ENCODE measurements at places on chromosomes 3 and 15.
A peak's percentile ranks its signal among the peaks of the same experiment; 100 is the strongest.

DNA sequence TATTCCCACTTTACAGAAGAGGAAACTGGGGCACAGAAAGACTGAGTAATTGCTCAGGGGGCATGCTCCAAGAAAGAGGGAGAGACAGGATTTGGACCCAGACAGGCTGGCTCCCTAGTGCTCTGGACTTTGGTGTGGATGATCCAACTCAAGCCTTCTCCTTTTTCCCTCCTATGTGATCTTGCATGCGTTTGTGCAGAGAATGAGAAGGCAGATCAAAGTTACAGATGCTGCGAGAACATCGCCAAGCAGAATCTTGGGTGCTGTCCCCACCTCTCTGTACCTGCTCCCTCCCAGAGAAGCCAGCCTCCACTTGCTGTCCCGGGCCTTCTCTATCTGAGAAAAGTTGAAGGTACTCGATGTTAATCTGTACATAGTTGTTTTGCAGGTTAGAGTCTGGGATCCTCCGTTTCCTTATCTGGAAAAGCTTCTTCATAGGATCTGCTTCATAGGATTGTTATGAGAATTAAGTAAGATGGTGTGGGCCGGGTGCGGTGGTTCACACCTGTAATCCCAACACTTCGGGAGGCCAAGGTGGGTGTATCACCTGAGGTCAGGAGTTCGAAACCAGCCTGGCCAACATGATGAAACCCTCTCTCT, 10.2 kb downstream of the GNB5 start:
- DNase-seq = no peak
- no peaks in the 10 kb centered on the region for H3K36me3 ChIP-seq
- no peaks in the 10 kb centered on the region for H3K27me3 ChIP-seq
- H3K4me1 ChIP-seq = peaks cover 49% of the 10 kb centered on the region
- no peak overlapping the region for H3K27ac ChIP-seq
- H3K4me3 ChIP-seq = peak overlapping the region; percentile 97

GRCh38 chr3:172915911-172916514, 165.5 kb downstream of the ECT2 start:
- no peak for DNase-seq
- no peaks in the 10 kb centered on the region for H3K36me3 ChIP-seq

DNA sequence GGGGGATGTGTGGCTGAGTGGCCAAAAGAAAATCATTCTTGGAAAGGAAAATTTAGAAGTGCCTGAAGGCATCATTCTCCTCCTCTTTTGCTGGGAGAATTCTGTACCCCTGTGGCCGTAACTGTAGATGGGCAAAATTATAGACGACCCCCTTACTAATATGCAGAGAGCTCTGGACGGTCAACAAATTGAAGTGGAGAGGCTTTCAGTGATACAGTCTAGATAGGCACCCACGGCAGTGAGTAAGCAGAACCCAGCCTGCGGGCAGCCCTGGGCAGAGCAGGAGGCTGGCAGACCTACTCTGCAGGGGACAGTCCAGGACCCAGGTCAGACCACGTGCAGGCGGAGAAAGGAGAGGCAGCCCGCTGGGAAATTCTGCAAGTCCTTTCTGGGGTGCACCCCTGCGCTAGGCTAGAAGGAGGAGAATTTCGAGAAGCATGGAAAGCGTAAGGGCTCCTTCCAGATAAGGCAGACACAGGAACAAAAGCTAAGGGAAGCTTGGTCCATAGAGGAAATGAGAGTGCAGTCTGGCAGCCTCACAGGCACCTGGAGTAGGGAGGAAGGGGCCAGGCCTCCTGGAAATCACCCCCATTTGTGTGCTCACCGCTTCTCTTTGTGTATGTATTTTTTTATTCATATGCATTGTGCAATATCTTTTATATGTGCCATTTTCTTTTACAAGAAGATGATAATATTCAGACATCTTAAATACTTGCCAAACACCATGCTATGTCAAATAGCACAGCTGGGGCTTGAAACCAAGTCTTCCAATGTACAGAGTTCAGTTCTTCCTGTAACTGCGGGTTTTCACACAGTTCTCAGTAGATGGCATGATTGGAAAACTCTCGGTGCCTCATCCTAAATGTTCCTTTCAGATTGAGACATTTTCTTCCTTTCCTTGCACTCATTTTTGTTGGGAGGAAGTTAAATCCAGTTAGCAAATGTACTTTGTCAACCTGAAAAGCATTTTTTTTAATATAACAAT, 40.2 kb downstream of the LRRK1 start:
- no peaks in the 10 kb centered on the region for H3K27me3 ChIP-seq
- H3K4me1 ChIP-seq = no peaks in the 10 kb centered on the region
- H3K4me3 ChIP-seq = no peak overlapping the region
- no peaks in the 10 kb centered on the region for H3K36me3 ChIP-seq

- H3K27ac ChIP-seq = peak overlapping the region; percentile 4
- H3K27me3 ChIP-seq = no peaks in the 10 kb centered on the region
- no peaks in the 10 kb centered on the region for H3K4me1 ChIP-seq
- DNase-seq = no peak
- peaks cover 8% of the 10 kb centered on the region for H3K36me3 ChIP-seq
- no peak overlapping the region for H3K4me3 ChIP-seq
These were observed 19.5 kb downstream of the TKT start for GRCh38 chr3:53236112-53236841.

- peaks cover 8% of the 10 kb centered on the region for H3K36me3 ChIP-seq
- peaks cover 12% of the 10 kb centered on the region for H3K4me1 ChIP-seq
These were observed 204.4 kb downstream of the FAM43A start for GRCh38 chr3:194890091-194890490.

DNA sequence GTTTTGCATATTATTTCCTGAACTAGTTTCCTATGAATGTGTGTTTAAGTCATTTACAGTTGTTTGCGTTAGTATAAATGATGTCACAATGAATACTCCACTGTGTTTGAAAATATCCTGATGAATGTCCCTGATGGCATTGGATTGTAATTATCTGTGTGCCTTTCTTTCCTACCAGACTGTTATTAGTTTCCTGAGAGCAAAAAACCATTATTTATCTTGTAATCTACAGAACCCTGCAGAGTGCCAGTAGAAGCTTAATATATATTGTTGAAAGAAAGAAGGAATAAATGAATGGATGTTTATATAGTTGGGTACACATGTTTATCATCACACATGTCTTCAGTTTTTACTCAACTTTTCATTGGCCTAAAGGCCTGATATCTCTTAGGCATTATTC, 312.6 kb downstream of the AGBL1 start:
- H3K4me1 ChIP-seq = no peaks in the 10 kb centered on the region
- H3K27ac ChIP-seq = no peak overlapping the region
- H3K27me3 ChIP-seq = peaks cover 6% of the 10 kb centered on the region
- H3K36me3 ChIP-seq = no peaks in the 10 kb centered on the region
- DNase-seq = no peak

DNA sequence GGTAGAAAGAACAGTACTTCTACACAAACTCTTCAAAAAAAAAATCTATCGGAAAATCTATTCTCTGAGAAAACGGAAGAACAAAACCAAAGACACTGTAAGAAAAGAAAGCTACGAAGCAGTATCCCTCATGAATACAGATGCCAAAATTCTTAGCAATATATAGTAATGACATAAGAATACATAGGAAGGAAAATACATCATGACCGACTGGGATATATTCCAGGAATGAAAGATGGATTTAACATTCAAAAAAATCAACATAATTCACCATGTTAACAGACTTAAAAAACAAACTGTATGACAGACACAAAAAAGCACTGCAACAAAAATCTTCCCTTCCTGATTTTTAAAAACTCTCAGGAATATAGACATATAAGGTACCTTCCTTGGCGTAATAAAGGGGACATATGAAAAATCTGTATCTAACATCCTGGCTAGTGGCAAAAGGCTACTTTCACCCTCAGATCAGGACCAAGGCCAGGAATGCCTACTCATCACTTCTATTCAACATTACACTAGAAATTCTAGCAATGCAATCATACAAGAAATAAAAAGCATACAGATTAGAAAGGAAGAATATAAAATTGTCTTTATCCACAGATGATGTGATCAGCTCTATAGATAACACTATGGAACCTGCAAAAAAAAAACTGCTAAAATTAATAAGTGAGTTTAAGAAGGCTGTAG, 77.6 kb upstream of the XXYLT1 start:
- no peak overlapping the region for H3K4me3 ChIP-seq
- H3K36me3 ChIP-seq = peaks cover 2% of the 10 kb centered on the region
- H3K27me3 ChIP-seq = no peaks in the 10 kb centered on the region

DNA sequence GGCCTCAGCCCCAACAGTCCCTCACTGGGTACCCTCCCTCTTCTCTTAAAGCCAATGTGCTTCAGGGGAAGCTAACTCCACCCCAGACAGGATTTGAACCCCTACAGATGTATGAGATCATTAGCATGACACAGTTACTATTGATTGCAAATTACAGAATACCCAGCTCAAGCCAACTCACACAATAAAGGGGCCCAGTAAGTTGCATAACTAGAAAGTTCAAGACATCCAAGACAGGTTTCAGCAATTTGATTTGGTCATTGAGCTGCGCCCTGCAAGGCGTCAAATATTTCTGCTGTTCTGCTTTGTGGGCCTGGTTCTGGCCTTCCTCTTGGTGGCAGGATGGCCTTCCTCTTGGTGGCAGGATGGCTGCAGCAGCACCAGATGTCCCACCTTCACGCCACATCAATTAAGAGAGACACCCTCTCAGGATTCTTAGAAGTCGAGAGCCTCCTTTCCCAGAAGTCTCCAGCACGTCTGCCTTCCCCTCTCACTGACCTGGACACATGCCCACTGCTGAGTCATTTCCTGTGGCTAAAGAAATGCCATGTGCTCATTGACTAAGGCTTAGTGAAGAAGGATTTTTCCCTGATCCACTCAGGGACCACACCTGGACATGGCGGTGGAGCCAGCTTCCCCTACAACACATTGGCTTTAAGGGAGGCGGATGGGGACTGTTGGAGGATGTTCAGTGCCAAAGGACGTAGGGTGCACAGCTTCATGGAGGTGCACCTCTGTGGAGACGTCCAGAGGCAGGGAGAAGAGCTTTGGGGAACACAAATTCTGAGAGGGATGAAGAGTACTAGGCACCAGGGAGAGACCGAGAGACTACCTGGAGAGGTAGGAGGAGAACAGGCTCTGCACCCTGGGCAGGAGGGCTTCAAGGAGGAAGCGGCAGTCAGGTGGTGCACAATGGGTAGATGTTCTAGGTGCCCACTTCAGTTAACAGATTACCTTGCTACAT, 49.1 kb downstream of the DNASE1L3 start:
- H3K27ac ChIP-seq = no peak overlapping the region
- no peaks in the 10 kb centered on the region for H3K27me3 ChIP-seq
- DNase-seq = no peak
- no peaks in the 10 kb centered on the region for H3K4me1 ChIP-seq
- H3K36me3 ChIP-seq = no peaks in the 10 kb centered on the region
- no peak overlapping the region for H3K4me3 ChIP-seq

GRCh38 chr15:63856711-63857460, 23.1 kb upstream of the HERC1 start:
- peak overlapping the region; percentile 77 for H3K27ac ChIP-seq
- no peaks in the 10 kb centered on the region for H3K27me3 ChIP-seq
- no peaks in the 10 kb centered on the region for H3K36me3 ChIP-seq
- H3K4me1 ChIP-seq = peaks cover 26% of the 10 kb centered on the region

DNA sequence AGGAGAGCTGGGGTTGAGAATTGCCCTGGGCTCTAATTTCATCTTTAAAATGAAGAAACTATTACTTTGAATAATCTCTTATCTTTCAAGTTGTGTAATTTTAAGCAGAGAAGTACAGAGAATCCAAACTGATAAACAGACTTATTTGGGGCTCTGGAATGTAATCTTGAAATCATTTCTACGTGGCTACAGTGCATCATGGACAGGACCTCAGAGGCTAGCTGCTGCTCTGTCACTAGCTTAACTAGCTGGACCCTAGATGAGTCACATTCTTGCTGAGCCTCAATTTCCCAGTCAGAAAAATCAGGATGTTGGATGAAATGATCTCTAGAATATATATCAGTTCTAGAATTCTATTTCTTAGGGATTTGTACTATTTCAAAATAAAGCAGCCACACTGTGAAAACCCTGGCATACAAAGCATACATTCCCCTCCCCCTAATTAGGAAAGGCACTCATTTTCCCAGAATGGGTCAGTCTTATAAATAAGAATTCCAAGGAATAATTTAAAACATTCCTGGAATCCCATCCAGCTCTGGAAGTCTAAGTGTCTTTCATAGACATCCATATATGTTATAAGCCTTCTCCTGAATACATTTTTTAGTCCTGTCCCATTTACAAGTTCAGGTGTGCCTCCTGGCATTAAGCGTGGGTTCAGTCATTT, 47.2 kb downstream of the RASGRP1 start:
- H3K4me3 ChIP-seq = no peak overlapping the region
- H3K36me3 ChIP-seq = peaks cover 24% of the 10 kb centered on the region

DNA sequence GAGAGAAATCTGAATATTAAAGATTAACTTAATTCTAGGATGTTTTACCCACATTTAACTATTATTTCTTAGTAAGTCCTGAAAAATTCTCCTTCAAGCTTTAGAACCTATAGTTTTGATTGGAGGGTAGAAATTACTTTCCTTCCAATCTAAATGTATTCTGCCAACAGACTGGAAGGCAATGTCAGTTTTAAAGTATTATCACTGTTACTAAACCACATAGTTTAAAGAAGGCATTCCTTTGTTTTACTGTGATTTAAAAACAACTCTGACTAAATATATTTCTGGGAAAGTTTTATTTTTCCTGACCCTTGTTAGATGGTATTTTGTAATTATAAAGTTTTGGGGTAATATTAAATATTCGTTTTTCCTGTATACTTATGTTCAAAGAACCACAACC, 382.5 kb downstream of the TBC1D5 start:
- H3K4me3 ChIP-seq = no peak overlapping the region
- no peak overlapping the region for H3K27ac ChIP-seq
- H3K4me1 ChIP-seq = no peaks in the 10 kb centered on the region
- no peaks in the 10 kb centered on the region for H3K36me3 ChIP-seq

GRCh38 chr15:62887113-62887570, 155.4 kb upstream of the TPM1 start:
- DNase-seq = no peak
- peaks cover 12% of the 10 kb centered on the region for H3K27me3 ChIP-seq
- no peaks in the 10 kb centered on the region for H3K36me3 ChIP-seq
- H3K4me1 ChIP-seq = no peaks in the 10 kb centered on the region

- no peak overlapping the region for H3K27ac ChIP-seq
- H3K4me3 ChIP-seq = no peak overlapping the region
- no peaks in the 10 kb centered on the region for H3K27me3 ChIP-seq
- DNase-seq = no peak
These were observed 11.3 kb upstream of the MANF start for GRCh38 chr3:51373658-51374421.

DNA sequence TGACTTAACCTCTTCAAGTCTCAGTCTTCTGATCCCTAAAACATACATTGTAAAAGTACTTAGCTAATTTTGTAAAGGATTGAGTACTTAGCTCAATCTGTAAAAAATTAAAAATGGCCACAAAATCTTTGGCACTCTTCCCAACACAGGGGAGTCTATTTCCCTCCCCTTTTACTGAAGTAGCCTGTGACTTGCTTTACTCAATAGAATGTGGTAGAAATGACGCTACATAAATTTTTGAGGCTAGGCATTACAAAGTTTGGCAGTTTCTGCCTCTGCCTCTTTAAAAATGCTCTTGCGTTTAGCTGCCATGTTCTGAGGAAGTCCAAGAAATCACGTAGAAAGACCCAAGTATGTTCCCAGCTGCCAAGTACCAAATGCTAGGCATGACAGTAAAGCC, 80.2 kb downstream of the CBLB start:
- H3K27ac ChIP-seq = no peak overlapping the region
- peaks cover 11% of the 10 kb centered on the region for H3K36me3 ChIP-seq
- H3K4me1 ChIP-seq = peaks cover 72% of the 10 kb centered on the region
- H3K27me3 ChIP-seq = no peaks in the 10 kb centered on the region

GRCh38 chr3:73787620-73788019, 162.9 kb upstream of the PDZRN3 start:
- H3K4me3 ChIP-seq = no peak overlapping the region
- H3K27ac ChIP-seq = no peak overlapping the region
- H3K27me3 ChIP-seq = no peaks in the 10 kb centered on the region
- H3K4me1 ChIP-seq = no peaks in the 10 kb centered on the region
